ENCODE measurements at places on chromosomes 11 and 22. TPM values are rescaled to one million over a fixed set of nuclear protein-coding genes. Genes with fewer than 3 reads are reported as not detected.

HSD17B12 gene
- 66.7 TPM for total RNA-seq

KCNQ1 gene
- 1.3 TPM for total RNA-seq

STX5 gene
- total RNA-seq: 38.2 TPM

MOGAT2 gene
- total RNA-seq: 9.6 TPM

KCNJ4 gene
- 0.30 TPM for total RNA-seq

OR4S2 gene
- total RNA-seq: not detected

C11orf97 gene
- total RNA-seq: not detected

OR8J3 gene
- total RNA-seq: not detected

POLR3H gene
- total RNA-seq: 7.8 TPM

EIF3F gene
- 122 TPM for total RNA-seq

STK33 gene
- total RNA-seq: 0.69 TPM

MS4A4A gene
- 13.8 TPM for total RNA-seq

CHRM1 gene
- 0.69 TPM for total RNA-seq

OLFML1 gene
- total RNA-seq: 25.5 TPM

AQP11 gene
- 1.1 TPM for total RNA-seq

OR5D18 gene
- total RNA-seq: not detected

DNA sequence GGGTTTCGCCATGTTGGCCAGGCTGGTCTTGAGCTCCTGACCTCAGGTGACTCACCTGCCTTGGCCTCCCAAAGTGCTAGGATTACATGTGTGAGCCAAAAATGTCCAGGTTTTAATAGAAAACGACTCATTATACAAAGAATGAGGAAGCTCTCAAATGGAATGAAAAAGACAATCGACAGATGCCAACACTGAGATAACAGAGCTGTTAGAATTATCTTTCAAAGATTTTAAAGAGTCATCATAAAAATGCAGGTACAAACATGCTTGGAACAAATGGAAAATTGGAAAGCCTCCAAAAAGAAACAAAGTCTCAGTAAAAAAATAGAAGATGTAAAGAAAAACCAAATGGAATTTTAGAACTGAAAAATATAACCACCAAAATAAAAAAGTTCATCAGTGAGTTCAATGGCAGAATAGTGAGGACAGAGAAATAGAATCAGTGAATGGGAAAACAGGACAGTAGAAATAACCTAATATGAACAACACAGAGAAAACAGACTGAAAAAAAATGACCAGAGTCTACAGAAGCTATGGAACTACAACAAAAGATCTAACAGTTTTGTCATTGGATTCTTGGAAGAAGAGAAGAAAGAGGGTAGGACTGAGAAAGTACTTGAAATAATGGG, 10.9 kb downstream of the GAB2 start:
- no peak for DNase-seq

- DNase-seq: no peak
These were observed 9.5 kb downstream of the IRF7 start for GRCh38 chr11:606245-606644.

DNA sequence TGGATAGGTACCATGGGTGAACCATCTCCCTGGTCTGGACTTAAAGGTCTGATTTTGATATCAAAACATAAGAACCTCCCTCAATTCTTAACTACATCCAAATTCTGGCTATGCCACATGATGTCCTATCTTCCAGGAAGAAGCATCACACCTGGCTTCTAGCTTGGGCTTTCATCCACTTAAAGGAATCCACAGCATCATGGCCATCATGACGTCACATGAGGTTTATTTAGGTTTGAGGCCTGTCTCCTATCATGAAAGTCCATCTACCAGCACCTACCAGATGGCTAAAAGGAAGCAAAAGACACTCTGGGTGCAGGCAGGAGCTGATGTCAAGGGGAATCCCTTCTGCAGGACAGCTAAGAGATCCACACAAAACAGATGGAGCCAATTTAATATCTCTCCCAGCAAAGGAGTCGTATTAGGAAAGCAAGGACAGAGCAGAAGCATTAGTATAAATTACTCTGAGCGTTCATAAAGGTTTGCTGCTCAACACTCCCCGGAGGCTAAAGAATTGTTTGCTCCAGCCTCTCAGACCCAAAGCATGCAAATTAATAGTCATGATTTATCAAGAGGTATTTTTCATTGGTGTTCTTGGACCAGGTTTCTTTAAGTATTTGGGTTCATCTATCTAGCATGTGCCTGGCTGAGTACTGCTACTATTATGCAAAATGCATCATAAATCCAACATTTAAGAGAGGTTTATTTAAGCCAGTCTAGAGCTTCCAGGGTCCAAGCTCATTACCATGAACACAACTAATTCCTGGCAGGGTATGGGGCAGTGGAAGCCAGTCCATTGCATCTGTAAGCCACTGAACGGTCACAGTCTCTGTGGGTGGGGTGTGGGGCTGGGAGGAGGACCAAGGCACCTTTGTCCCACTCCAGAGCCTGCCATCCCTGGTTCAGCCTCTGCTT, 47.2 kb downstream of the GALNT18 start:
- DNase-seq: no peak

- DNase-seq: no peak
These were observed 12.5 kb downstream of the ZBED4 start for GRCh38 chr22:49866134-49866533.

GRCh38 chr22:46536537-46537224, 739 bp downstream of the CELSR1 start:
- DNase-seq: no peak

DNA sequence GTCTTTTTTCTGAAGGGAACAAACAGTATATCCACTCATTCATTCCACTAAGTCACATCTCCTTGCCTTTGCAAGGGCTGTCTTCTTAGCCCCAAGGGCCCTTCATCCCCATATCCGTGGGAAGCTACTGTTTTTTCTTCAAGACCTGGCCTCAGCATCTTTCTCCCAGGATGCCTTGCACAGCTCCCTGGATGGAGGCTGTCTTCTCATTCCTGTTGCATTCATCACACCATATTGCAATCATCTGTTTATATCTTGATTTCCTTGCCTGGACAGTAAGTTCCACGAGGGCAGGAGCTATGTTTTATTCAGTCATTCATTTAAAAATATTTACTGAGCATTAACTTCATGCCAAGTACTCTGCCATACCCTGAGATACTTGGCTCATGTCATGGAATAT, 29.3 kb upstream of the NECTIN1 start:
- DNase-seq: no peak

GRCh38 chr11:47715082-47715669, at the start of gene AGBL2:
Gene AGBL2 (minus strand): TSS chr11:47715369. CDS start chr11:47714650, 719 bp downstream.
- peak; percentile 53 for DNase-seq

DNA sequence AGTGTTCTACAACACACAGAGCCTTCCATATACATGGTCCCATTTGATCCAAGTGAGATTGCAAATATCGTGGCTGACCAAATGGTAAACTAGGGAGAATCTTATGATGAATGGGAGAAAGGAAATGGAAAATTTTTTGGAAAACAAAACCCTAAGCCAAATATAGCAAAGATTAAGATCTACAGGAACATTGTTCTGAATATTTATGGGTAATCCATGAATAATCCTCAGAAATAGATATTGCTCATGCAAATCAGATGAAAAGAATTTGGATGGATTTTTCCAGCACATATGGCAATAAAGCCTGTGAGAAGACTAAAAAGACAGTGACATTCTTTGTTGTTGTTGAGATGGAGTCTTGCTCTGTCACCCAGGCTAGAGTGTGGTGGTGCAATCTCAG, 21.7 kb upstream of the PRDM10 start:
- DNase-seq: no peak

GRCh38 chr11:126410649-126411048, 55.2 kb downstream of the ST3GAL4 start:
- DNase-seq: no peak

GRCh38 chr11:7967097-7967496, 1.9 kb upstream of the NLRP10 start:
- DNase-seq: no peak

GRCh38 chr11:46705070-46705688, 4.3 kb downstream of the ZNF408 start:
- DNase-seq: no peak

DNA sequence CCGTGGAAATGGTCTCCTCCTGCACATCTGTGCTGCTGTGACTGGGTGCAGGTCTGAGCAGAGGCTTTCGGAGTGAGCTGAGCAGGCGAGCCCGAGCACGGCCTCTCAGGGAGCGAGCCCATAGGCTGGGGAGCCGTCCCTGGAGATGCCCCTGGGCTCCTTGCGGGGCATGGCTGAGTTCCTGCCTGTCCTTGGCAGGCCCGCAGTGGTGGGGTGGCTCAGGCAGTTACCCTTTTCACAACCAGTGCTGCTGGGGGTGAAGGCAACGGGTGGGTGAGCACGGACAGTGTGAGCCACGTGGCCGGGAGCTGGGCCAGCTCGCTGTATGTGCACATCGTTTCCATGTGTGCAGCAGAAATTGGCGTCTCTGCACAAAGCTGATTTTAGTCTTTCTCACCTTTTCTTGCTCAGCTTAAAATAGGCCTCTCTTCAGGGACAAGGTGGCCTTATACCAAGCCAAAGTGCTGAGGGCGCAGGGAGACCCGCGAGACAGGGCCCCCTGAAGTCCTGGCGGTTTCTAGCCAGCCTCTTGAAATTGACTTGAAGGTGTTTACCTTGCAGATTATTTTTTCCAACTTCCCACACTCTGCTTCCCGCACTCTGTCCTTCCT, at the start of gene TP53AIP1:
TP53AIP1 (minus strand) TSS at position 55 of the 611 bp plus-strand sequence. CDS start 5,053 bp downstream, outside the sequence.
- no peak for DNase-seq

DNA sequence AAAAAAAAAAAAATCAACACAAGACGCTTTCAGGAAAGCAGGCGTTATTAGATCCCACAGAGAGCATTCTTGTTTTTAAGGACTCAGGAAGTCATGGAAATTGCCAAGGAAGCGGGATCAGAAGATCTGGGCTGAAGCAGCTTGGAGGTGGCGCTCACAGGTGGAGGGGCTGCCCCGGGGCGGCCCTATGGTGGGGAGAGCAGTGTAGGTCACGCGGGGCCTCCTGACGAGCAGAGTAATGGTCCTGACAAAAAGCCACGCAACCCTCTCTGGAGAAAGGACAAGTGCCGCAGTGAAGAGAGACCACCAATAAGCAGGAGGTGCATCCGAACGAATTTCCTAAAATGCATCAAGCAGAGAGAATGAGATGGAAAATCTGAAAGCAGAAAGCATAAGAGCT, 407.0 kb downstream of the BRD1 start:
- no peak for DNase-seq

- no peak for DNase-seq
These were observed 5.2 kb downstream of the DGAT2 start for GRCh38 chr11:75773595-75774353.

GRCh38 chr22:32206774-32207758, 2.2 kb upstream of the RFPL2 start:
- no peak for DNase-seq

DNA sequence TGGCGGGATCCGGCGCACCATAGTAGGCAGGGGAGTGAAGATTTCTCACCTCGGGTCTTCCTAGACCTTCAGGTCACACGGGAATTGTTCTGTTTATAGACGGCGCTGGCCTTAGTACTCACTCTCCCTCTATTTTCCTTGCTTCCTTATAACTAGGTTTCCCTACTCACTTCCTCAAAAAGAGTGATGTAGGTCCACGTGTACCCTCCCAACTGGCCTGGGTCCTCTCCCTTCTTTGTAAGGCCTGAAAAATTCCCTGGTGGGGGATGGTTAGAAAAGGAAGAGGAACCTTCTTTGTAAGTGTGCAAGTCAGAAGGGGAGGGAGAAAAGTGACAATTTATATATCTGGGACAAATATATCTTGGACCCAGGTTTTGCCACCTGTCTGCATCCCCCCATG, 2.9 kb upstream of the TMEM9B start:
- DNase-seq: no peak

DNA sequence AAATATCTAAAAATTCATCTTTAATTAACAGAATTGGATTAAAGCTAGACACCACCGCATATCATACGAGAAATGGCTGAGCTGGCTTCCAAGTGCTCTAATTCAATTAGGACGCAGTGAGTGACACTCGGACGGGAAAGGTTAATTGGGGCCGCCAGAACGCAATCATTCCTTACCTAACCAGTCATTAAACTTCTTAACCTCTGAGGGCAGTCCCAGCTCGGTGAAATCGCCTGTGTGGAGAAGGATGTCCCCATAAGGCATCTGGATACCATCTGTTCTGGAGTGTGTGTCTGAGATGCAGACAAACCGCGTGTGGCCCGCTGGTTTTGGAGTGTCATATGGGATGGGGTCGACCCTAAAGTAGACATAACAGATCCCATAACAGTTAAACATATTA, 50.3 kb downstream of the MPPED2 start:
- no peak for DNase-seq

- DNase-seq: peak; percentile 72
These were observed 681 bp upstream of the ARHGEF12 start for GRCh38 chr11:120335556-120335907.

GRCh38 chr11:78660471-78660870, 85.8 kb upstream of the NARS2 start:
- DNase-seq: no peak

- no peak for DNase-seq
These were observed 31.2 kb upstream of the SMTN start for GRCh38 chr22:31049815-31050420.

GRCh38 chr22:19807914-19808872, 46.5 kb downstream of the GNB1L start:
- no peak for DNase-seq

DNA sequence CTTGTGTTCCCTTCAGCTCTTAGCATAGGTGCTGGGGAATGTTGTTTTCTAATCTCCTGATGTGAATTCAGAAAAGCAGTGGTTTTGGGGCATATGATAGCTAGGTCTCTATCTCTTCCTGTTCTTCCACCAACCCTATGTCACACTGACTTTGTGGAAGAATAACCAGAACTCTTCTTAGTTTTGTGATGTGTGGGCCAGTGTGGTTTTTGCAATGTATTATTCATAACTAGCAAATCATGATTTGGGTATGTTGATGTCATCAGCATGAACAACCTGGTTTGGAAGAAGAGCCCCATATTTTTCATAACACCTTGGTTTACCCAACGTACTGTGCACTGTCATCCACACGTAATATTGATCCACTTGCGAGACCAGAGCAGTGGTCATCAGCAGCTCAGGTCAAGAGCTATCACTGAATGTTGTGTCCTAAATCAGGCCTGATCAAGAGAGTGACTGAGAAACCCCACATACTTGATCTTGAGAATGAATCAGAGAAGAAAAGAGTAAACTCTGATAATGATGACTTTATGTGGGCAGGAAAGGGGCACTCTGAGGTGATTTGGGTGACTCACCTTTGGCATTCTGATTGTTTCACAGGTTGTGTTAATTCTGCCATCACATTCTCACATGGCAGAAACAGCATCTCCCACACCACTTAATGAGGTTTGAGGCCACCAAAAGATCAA, 19.4 kb upstream of the MS4A6E start:
- DNase-seq: no peak

- DNase-seq: no peak
These were observed 27.3 kb downstream of the SERGEF start for GRCh38 chr11:17985517-17985916.

GRCh38 chr11:77309401-77310085, 8.1 kb upstream of the GDPD4 start:
- DNase-seq: peak; percentile 85
